NCI-H460 (cell line): ENCODE measurements at places on chromosomes 1 and 21.
A peak's percentile ranks its signal among the peaks of the same experiment; 100 is the strongest.

- no peak for DNase-seq
Observed at GRCh38 chr1:67960766-67961165, 89.7 kb downstream of the DIRAS3 start.

DNA sequence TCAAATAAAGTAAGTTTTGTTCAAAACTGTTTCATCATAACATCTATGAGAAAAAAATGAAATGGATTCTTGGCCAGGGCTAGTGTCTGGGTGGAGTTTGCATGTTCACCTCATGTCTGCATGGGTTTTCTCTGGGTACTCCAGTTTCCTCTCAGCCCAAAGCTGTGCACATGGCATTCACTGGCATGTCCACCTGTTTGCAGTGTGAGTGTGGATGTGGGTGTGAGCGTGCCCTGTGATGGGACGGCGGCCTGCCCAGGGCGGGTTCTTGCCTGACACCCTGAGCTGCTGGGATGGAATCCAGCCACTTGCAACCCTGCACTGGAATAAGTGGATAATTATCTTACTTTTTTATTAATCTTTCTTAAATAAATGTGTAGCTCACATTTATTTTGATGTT is 185.5 kb downstream of the RYR2 start:
- DNase-seq: no peak

DNA sequence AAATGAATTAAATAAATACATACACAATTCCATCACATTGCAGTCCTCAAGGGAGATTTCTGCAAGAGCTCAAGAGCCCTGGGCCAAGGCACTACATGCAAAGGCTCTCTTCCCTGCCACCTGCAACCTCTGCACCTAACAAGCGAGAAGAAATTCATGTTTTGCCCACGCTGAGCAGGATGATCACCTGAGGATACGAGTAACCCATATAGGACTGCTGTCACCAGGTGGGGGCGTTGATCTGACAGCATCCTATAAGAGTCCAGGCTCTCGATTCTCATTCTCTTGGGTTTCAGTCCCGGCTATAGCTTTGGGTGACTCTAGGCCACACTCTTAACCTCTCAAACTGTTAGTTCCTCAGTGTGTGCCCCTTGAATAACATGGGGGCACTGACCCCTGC is 18.7 kb upstream of the SPOCD1 start:
- no peak for DNase-seq

DNA sequence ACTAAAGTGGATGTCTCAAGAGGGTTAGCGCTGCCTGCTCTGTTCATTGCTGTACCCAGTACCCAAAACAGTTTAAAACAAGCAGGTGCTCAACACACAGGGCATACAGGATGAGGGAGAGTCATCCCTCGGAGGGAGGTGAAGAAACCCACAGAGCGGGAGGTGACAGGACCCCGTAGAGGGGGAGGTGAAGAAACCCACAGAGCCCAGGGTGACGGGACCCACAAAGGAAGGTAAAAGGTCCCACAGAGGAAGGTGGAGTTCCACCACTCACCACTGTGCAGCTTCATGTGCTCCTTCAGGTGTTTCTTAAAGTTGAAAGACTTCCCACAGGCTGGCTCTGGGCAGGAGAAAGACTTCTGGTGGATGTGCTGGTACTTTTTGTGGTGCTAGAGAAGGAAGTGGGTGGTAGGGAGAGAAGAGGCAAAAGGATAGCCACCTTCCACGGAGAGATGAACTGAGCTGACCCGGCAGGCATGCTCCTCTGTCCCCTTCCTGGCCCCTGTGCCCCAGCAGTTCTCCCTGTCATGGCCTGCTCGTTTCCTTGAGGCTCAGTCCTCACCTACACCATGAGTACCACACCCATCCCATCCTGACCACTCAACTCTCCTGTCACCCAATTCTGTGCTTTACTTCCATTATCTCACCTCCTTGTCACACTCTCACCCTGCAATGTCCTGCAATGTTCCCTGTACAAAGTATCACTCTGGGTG is 5.1 kb downstream of the ZNF692 start:
- no peak for DNase-seq

GRCh38 chr1:40711465-40712404 is 20.2 kb downstream of the NFYC start:
- no peak for DNase-seq

DNA sequence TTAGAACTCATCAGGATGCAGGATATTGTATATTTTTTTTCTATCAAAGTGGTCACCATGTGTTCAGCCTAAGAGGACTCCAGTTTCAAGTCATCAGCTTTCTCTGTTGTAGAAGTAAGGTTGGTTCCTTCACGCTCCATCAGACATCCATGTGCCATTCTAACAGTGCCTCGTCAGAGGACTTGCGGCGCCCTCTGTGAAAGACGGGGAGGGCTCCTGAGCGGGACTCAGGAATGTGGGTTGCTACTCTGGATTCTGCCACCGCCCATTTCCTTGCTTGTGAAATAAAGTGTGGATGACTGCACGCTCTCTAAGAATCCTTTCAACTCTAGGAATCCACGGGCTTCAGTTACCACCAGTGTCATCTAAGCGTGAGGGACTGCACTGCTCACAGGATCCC is 593.5 kb downstream of the KIF26B start:
- DNase-seq: no peak

DNA sequence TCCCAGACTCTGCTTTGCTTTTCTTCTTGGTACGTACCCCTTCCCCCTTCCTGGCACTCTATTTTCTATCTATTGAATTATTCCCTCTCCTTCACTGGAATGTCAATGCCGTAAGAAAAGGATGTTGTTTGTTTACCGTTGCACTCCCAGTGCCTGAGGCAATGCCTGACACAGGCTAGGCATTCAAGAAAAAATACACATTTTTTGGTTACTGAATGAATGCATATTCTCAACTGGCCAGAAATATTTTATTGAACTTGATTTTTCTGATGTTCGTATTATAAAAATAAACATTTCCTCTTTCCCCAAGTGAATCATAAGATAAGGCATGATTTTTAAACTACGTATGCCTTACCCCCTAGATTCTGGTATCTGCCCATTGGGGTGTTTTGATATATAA is 41.2 kb downstream of the GNG12 start:
- DNase-seq: peak; percentile 80

GRCh38 chr1:41936107-41936506 is 17.4 kb upstream of the HIVEP3 start:
- DNase-seq: no peak

DNA sequence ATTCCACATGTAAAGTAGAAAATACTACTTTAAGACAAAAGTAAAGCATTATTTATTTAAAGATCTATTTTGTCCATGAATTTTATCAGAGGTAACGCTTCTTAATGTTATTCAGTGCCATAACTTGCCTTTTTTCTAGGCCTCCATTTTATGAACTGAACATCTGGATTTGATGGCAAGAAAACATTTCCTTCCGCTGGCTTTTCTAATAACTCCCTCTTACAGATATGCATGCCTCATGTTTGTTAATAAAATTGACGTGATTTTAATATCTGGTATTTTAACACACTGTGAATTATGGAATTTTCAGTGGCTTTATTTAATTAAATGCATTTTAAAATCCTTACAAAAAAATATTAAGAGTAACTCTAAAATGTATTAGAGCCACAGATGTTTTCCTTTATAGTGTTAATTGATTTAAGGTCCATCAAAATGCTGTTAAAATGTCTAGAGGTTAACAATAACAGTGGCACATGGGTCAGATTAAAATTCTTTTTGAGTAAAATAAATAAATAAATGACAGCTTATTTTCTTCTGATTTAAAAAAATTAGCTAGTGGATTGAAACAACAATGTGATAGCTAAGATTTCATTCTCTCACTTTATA is 15.1 kb downstream of the PTPRC start:
- DNase-seq: no peak

DNA sequence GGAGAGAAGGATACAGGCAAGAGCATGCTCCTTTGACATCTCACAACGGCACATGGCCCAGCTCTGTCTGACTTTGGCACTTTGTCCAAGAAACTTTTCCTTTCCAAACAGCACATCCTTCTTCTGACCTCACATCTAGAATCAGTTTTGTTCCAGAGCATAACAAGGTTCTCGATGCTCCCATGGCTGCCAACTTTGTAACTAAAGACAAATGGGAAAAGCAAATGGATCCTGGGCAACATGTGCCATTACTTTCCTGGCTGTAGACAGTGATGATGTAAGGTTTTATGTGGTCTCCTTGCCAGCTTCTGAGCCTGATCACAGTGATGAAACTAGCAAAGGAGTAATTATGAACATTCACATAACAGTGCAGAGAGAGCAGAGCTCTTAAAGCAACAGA is 171.8 kb upstream of the C1orf87 start:
- DNase-seq: no peak

- DNase-seq: no peak
Observed at GRCh38 chr1:117127795-117128194, 6.2 kb upstream of the TRIM45 start.

GRCh38 chr1:63403386-63403785 is 36.0 kb downstream of the ALG6 start:
- DNase-seq: no peak

DNA sequence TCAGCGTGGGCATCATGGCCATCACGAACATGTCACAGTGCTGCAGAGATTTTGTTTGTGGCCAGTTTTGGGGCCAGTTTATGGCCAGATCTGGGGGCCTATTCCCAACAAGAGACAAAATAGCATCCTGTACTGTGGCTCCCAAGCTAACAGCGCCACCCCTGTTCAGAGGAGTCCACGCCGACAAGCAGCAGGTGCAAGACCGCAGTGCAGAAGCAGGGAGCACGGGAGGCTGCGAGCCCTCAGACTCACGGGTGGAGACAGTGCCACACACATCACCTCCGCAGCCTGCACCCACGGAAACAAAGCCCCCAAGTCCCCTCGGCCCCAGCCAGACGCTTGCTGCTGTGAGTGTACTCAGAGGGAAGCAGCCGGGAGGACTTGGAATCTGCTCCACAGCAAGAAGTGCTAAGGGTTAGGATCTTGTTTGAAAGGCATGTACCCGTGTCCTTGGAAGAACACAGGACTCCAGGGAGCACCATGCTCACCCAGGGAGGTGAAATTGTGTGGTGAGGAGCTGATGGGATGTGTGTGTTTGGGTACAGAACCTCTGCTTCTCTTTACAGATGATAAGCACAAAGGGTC is 7.1 kb downstream of the TCP10L start:
- no peak for DNase-seq

- no peak for DNase-seq
Observed at GRCh38 chr1:48048980-48049379, 51.8 kb upstream of the TRABD2B start.
